ENCODE measurements at places on chromosomes 5 and 9.

DNA sequence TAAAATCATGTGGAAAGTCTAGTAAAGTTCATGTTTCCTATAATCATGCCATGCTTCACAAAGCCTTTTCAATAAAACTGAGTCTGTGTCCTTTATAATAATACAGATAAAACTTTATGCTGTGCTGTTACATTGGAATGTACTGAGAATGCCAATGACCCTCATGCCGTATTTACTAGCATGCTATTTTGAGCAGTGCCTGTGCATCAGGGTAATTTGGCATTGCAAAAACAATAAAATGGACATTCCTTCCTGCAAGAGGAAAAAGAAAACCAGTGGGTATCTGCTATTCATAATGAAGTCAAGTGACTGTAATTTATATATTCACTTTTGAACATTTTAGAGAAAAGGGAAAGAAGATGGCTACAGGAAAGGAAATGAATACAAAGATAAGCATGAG is 159.0 kb downstream of the PBX3 start:
- no peak for DNase-seq

GRCh38 chr5:78719504-78720219 is 71.1 kb upstream of the LHFPL2 start:
- DNase-seq = no peak

DNA sequence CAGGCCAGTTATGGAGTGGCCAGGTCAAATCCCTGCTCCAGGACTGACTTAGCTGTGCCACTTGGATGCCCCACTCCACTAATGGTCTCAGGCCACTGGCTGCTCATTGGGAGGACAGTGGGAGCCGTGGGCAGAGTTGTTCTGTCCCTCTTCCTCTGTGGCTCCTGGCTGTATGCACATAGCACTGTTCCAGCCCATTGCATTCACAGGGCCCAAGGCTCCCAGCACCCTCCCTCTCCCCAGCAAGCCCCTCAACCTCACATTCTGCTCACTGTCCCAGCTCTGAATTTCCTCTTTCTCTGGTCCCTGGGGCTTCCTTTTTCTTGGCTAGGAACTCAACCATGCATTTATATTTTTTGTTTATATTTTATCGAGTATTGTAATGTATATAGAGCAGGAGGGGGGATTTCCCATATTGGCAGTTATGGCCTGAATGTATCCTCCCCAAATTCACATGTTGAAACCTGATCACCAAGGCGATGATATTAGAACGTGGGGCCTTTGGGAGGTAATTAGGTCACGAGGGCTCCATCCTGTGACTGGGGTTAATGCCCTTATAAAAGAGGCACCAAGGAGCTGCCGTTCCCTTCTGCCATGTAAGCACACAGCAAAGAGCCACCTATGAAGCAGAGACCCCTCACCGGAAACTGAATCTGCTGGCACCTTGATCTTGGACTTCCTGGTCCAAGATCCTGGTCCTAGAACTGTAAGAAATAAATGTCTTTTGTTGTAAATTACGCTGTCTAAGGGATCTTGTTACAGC is 17.0 kb upstream of the MVB12B start:
- DNase-seq = no peak

DNA sequence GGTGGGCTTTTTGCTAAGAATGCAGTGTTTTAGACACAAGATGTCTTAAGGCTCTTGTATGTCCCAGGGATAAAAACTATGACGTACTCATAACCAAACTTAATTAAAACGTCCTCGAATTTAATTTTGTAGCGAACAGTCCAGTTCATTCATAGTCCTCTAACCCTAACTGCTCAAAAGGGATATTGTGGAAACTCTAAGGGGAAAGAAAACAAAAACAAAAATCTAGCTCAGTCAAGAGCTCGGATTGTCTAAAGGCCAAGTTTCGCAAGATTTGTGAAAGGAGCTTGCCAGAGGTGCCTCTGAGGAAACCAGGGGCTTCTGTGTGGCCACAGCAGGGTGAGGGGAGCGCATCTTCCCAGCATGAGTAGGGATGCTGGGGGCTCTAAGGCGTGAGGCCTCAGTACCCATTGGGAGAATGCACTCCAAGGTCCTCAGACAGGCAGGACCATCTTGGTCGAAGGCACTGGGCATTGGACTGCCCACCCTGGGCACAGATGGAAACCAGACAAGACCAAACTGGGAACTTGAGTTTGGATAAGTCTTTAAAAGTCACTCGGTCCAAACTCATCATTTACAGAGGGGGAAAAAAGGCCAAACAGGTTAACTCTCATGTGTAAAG is 71.8 kb downstream of the PRRT1B start:
- no peak for DNase-seq

- no peak for DNase-seq
Observed at GRCh38 chr9:120932086-120932823, 5.7 kb upstream of the TRAF1 start.

DNA sequence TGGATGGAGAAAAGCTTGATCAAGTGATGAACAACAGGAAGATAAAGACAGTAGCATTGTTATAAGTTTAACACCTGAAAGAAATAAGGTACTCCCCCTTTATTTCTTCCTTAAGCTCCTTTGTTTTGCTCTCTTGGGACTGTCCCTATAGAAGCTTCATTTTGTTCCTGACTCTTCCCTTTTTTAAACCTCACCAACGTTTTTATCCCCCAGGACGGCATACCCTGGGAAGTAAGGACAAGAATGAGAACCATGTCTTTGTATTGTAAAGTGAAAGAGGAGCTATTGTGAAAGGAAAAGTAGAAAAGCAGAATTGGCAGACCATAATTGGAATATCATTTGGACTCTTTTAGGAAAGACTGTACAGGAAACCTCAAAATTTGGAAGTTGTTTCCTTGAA is 1368.6 kb upstream of the C9orf72 start:
- no peak for DNase-seq

- no peak for DNase-seq
Observed at GRCh38 chr5:143086908-143087637, 316.4 kb downstream of the NR3C1 start.

DNA sequence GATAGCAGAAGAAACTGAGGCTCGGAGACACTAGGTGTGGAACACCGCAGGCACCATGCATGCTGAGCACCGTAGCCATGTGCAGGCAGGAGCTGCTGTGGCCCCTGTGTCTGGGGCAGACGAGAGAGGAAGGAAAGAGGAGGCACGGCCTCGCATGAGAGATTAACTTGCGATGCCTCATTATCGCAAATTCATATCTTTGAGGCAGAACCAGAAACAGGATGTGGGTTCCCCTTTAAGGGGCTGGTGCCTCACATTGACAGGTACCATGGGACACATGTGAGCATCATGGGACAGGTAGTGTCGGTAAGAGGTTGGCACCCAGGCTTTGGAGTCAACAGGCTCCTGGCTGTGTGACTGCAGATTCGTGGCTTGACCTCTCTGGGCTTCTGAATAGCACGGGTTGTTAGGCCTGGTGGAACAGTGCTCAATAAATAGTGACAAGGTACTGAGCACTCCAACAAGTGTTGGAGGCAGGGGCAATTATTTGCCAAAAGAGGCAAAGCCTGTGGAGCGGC is 40.8 kb downstream of the NAIF1 start:
- peak; percentile 86 for DNase-seq

DNA sequence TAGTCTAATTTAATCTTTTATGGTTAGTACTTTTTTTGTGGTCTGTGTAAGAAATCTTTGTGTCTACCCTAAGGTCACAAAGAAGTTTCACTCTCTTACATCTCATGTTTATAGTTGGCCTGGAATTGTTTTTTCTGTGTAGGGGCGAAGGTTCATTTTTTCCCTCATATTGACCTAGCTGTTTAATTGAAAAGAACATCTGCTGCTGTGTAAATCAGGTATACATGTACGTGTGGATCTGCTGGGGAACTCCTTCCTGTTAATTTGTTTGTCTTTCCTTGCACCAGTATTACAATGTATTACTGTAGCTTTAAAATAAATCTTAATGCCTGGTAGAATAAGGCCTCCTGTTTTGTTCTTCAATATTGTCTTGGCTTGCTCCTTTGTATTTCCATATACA is 37.8 kb downstream of the EXOSC2 start:
- no peak for DNase-seq

DNA sequence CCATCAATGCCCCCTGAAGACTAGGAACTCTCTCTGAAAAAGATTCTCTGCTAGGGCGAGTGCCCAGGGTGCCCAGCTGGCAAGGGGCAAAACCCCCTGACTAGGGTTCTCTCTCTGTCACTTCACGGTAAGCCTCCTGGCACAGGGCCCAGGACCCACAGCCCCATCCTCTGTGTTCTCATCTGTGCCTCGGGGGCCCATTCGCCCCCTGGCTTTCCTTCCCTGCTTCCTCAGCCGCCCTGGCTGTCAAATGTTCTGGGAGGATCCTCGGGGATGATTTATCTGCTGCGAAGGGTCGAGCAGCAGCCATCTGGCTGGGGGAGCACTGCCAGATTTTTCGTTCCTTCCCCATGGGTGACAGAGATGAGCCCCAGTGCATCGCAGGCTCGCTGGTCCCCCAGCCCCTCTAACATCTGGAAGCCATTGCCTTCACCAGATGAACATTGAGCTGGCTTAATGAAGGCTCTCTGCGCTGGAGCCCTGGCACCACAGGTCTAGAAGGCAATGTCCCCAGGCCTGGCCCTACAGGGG is 24.2 kb downstream of the HMCN2 start:
- no peak for DNase-seq

DNA sequence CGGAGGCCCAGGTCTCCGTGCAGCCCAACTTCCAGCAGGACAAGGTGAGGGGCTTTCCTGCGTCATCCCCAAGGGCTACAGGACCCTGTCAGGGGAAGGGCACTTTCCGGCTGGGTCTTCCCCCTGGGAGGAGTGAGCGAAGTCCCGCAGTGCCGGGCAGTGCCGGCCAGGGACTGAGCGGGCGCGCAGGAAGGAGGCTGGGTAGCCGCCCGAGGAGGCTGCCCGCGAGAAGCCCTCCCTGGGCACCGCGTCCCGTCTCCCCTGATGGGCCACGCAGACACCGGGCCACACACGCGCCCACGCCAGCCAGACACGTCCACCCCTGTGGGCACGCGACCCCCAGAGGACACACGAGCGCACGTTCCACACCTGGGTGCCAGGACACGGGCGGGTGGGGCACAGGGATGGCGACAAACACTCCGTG is 357 bp downstream of the PTGDS start:
- DNase-seq = no peak

- DNase-seq = no peak
Observed at GRCh38 chr5:168580227-168580508, 1.0 kb upstream of the PANK3 start.
